ENCODE measurements at places on chromosomes 7 and 10. TPM values are rescaled to one million over a fixed set of nuclear protein-coding genes. Genes with fewer than 3 reads are reported as not detected.

DNA sequence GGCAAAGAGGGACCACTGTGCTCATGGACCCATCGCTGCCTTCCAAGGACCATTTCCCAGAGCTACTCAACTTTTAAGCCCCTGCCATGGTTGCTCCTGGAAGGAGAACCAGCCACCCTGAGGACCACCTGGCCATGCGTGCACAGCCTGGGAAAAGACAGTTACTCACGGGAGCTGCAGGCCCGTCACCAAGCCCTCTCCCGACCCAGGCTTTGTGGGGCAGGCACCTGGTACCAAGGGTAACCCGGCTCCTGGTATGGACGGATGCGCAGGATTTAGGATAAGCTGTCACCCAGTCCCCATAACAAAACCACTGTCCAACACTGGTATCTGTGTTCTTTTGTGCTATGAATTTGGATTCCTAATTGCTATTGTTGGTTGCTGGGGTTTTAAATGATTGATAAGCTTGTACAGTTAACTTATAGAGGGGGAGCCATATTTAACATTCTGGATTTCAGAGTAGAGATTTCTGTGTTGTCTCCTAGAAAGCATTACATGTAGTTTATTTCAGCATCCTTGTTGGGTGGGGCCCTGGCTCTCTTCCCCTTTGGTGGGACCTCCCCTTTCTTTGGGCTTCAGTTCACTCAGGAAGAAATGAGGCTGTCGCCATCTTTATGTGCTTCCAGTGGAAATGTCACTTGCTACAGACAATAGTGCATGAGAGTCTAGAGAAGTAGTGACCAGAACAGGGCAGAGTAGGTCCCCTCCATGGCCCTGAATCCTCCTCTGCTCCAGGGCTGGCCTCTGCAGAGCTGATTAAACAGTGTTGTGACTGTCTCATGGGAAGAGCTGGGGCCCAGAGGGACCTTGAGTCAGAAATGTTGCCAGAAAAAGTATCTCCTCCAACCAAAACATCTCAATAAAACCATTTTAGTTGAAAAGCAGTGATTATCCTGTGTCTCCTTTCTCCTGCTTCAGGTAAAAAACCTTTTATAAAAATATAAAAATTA is 19.4 kb downstream of the LAT2 start:
- no peak for DNase-seq

DNA sequence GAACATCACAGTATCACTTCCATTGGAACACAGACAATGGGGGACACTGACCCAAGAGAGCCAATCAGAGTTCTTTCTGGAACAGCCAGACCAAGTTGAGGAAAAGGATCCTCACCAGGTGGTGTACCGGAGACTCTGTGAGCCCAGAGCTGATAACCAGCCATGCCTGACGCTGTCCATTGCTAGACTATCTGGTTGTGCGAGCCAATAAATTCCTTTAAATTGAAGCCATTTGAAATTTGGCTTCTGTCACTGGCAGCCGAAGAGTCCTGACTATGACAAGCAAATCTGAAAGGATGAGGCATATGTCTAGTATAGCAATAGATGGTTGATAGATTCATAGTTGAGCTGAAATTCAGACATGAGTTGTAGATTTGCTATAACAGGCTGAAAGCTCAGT is 3.1 kb upstream of the LHPP start:
- DNase-seq = no peak

- peak; percentile 53 for DNase-seq
Measured at GRCh38 chr7:6175645-6176044, 96.8 kb downstream of the CYTH3 start.

DNA sequence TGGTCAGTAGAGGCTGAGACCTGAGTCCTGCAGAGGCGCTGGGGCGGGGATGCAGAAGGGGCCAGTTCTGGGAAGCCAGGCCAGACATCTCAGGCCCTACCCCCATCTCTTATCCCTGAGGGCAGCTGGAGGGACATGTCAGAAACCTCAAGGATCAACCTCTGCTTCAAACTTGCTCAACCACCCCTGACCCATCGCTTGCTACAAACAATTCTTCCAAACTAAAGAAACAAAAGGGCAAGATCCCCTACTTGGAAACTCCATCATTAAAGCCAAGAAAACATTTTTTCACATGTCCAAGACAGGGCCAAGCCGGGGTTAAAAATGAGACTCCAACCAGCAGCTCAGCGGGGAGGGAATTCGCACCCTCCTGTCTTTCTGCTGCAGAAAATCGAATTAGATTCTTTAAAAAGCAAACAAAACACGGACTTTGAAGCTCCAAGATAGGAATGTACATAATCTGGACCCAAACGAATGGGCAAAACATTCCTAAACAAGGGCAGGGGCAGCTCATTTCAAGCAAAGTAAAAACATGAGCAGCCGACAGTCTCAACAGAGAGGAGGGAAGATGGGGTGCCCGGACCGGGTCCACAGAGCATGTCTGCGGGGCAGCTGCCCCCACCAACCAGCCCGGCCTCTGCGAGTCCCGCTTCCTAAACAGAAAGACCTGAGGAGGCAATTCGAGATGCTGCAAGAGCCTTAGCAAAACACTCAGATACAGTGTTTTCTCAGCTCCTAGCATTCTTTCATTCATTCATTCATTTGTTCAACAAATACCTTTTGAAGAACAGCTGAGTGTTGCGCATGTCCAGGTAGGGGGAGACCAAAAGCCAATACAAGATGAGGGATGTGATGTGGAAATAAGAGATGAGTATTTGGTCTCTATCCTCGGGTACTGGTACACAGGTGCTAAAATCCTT is 44.8 kb downstream of the CHST15 start:
- no peak for DNase-seq

The CALML5 gene
- not detected for total RNA-seq

The MLXIPL gene
- total RNA-seq = 107 TPM

The TWNK gene
- 19.8 TPM for total RNA-seq

GRCh38 chr10:6938384-6938783 is 358.3 kb upstream of the PRKCQ start:
- DNase-seq = no peak

- DNase-seq = no peak
Measured at GRCh38 chr10:70729763-70730357, 55.3 kb downstream of the TBATA start.

The ICA1 gene
- 20.9 TPM for total RNA-seq

DNA sequence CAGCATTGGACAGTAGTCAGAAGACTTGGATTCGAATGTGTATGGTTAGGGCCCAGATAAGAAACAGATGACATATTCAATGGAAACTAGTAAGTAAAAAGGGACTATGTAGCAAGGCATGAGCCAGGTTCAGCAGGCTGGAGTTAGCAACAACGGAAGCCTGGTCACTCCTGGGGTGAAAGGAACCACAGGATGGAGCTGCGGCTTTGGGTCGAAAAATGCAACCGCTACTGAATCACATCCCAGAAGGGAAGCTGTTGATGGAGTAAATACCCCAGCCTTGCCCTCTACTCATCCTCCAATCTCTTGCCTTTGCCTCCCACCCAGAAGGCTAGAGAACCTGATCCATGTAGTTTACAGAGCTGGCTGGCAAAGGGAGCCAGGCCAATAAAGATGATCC is 37.5 kb upstream of the EGR2 start:
- DNase-seq = no peak

GRCh38 chr10:72234560-72235095 is 18.6 kb upstream of the ASCC1 start:
- DNase-seq = no peak
